Calu3 (cell line): ENCODE measurements at places on chromosomes 16 and 17.
A peak's percentile ranks its signal among the peaks of the same experiment; 100 is the strongest.

DNA sequence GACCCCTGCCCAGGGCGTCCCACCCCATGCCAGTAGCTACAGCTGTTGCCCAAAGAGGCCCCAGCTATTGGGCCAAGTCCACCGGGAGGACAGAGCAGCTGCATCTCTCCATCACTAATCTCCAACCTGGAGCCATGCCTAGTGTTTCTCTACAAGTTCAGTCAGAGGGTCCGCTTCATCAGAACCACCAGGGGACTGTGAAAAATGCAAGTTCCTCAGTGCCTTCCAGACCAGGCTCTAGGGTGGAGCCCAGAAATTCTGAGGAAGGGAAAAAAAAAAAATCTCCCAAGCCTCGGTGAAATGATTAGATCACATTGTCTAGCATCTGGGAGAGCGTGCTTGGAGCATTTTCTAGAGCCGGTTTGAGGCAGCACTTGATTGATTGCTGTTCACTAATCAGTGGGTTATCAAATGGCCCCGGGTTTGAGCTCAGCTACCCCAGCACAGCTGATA is 22.4 kb upstream of the HERPUD1 start:
- no peak for DNase-seq

DNA sequence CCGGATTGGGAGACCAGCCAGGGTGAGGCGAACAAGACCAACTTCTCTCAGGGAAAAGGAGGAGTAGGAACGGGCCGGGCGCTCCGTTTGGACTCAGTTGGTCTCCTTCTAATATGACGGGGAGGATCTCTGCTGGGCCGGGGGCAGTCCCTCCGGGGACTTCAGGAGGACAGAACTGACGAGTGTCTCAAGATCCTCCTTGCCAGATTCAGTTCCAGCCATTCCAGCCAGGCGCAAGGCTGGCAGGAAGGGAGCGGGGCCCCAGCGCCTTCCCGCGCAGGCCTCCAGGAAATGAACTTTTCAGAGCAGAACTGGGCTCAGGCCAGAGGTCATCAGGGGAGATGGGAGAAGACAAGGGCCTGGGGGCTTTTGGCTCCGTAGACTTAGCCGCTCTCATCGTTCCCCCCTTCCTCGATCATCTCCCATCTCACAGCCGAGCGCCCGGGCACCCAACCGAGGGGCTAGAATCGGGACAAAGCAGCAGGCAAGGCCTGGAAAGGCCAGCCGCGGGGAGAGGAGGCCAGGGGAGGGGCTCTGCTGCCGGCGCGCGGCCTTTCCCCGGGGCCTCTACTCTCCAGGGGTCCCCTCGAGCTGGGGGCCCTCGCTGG is 1.6 kb downstream of the ZNF423 start:
- DNase-seq: no peak

DNA sequence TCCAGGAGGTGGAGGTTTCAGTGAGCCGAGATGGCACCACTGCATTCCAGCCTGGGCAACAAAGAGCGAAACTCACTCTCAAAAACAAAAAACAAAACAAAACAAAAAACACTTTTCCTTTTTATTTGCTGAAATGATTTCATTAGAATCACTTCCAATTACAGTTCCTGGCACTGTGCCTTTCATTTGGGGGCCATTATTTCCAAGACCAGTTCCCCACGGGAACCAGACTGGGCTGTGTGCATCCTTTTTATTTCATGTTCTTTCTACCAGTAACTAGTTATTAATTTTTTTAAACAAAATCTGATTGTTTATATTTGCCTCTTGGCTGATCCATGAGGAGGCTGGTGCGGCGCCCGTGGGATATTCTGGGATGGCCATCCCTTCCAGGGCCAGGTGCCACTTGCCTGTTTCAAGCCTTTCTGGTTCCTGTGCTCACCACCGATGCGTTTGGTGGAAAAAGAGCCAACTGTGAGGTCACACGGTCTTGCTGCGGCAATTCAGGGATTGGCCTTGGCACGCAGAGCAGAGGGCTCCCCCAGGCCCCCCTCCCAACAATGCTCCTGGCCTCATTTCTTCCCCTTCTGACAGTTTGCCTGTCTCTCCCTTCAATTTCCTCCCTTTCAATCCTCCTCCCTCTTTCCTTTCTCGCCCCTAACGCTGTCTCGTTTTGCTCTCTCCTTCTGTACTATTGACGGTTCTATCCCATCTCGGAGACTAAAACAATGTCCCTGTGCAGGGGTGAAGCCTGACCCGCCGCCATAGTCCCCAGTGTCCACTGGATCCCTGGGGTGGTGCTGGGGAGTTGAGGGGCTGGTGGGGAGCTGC is 13.4 kb downstream of the UBALD1 start:
- DNase-seq: no peak

DNA sequence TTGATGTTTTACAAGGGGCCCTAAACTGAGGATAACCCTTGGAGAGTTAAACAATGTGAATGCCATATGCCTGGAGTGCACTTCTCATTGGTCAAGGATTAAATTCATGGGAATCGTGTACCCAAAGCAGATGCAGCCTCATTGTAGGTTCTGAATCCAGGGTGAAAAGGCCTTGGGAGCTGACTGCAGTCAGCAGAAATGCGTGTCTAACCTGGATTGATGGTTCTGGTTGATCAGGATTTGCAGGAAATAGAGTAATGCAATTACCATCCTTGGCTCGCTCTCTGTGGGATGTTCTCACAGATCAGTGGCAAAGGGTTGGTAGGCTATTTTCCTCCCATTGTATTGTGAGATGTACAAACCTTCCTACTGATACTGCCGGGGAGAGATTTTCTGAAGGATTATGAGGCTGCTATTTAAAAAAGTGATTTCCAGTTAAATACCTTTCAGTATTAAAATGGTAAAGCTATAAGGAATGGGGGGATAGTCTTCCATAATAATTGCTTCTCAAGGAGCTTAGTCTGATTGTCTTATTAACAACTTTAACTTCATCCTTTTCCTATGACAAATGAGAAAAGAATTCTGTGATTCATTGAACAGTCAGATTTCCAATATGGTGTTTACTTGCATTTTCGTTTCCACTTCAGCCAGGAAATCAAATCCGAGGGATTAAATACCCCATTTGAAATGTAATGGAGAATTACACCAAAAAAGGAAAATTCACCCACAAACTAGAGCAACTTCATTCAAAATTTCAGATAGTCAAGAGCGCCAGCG is 1028.1 kb upstream of the EEF2KMT start:
- DNase-seq: no peak

DNA sequence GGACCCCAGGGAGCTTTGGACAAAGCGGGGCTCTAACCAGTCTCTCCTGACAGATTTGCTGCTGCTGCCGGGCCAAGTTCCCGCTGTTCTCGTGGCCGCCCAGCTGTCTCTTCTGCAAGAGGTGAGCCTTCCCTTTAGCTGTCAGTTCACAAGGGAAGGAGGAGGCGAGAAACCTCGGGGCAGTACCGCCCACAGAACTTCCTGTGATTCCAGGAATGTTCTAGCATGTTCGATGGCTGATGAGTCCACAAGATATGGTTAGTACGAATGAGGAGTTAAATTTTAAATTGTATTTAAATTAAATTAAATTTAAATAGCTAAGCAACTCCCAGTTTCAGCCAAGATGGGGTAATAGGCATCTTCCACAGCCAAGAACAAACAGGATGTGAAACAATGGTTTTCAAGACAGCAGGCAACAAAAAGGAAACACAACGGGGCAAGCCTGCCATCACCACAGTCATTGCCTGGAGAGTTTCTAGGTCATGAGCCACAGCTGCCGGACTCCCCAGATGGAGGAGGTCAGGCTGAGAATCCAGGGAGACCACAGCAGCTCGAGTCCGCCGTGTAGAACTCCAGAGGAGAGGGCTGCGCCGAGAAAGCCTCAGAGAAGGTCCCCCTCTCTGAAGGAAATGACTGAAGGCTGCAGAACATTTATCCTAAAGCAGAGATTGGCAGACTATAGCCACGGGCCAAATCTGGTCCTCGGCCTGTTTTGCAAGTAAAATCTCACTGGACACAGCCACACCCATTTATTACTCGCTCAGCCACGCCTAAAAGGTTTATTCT is 9.5 kb upstream of the TCF25 start:
- no peak for DNase-seq

GRCh38 chr17:18093616-18094408 is 6.1 kb downstream of the DRG2 start:
- DNase-seq: no peak

- no peak for DNase-seq
Measured at GRCh38 chr17:67712375-67712774, 5.4 kb upstream of the NOL11 start.

DNA sequence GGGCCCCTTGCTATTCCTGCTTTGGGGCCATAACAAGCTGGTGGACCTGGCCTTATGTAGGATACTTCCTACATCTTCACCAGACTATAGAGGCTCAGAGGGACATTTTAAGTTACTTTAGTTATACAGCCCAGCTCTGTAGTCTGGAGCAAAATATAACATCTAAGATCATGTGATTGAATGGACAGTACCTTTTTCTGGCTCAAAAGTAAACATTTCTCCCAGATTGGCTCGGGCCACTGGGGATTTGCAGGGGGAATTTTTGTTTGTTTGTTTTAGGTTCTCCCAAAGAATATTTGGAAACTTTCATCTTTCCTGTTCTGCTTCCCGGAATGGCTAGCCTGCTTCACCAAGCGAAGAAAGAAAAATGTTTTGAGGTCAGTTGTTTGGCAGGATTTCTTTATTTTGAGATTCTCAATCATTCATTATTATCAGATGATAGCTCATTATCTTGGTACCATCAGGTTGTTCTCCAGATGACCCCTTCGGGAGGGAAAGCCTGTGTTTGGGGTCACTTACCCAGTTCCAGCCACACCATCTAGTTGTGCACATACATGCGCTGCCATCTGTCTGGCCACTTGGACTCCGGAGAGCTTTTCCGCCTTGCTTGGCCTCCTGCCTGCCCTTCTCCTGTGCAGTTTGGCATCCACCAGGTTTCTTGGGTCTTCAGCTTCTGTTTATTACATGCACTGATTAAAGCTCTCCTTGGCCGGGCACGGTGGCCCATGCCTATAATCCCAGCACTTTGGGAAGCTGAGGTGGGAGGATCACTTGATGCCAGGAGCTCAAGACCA is 17.2 kb downstream of the IQCK start:
- DNase-seq: no peak

DNA sequence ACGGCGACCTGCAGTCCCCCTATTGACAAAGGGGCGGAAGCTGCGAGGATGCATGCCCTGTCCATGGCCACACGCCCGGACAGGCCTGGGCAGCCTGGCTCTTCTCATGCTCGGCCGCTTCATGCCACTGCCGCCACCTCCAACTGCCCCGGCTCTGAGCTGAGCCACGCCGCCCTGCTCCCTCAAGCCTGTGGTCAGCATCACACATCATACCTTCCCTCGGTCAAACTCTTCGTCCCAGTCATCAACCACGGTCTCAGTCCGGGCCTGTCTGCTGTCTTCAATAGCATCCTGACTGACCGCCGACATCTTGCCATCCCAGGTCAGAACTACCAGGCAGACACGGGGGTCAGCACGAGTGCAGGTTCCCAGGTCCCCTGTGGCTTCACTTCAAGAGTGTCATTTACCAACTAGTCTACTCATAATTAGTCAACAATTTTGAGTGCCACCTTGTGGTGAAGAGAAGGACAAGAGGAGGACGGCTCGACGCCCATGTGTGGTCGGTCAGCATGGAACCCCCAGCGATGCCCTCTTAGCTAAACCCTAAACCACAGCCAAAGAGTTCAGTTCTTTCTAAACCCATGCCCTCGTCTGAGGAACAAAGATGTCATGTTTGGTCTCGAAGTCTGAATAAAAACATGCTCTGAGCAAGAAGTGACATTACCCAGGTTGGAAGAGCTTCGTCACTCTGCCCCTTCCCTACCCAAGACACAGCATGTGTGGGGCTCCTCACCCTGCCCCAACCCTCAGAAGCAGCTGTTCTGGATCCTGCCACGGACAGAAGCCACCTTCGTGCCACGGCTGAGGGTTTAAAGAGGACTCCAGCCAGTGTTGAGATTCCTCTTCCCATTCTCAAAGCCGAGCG is 16.9 kb upstream of the CYTH1 start:
- no peak for DNase-seq

GRCh38 chr16:27237219-27238015 is 31.2 kb downstream of the NSMCE1 start:
- DNase-seq: no peak

DNA sequence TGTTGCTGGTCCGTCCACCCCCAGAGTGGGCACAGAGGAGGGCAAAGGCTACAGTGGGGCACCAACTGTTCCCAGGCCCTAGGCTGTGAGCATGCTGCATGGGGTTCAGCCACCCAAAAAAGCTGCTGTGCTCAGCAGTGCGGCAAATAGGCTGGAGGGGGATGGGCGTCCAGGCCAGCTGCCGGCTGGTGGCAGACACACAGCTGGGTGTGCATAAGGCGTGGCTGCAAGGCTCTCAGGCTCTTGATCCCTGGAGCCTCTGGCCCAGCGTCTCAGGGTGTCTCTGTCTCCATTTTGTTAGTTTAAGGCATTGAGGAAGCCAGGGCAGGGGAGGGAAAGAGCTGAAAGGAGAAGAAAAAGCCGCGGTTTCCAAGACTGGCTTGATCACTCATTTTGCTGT is 8.8 kb downstream of the RPL19 start:
- peak; percentile 73 for DNase-seq

- no peak for DNase-seq
Measured at GRCh38 chr17:2048805-2049204, 6.1 kb upstream of the HIC1 start.

- no peak for DNase-seq
Measured at GRCh38 chr16:50839920-50840729, 98.2 kb downstream of the CYLD start.

DNA sequence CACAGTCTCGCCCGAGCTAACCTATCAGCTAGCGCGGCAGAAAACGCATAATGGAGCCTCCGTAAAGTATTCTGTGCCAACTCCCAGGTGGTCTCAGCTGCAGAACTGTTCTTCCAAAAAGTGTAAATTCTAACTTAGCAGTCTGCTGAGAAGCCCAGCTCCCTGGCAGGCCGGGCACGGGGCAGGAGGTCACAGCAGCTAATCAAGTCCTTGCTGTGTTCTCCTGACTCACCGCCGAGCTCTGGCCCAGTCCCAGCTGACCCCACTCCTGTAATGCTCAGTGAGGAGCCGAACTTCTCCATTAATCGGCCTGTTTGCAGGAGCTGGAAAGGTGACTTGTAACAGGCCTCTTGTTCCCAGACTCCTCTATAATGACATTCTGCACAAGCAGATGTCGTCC is 193.3 kb downstream of the IRX3 start:
- no peak for DNase-seq

- DNase-seq: no peak
Measured at GRCh38 chr17:78105551-78105950, 23.0 kb downstream of the TMC6 start.

DNA sequence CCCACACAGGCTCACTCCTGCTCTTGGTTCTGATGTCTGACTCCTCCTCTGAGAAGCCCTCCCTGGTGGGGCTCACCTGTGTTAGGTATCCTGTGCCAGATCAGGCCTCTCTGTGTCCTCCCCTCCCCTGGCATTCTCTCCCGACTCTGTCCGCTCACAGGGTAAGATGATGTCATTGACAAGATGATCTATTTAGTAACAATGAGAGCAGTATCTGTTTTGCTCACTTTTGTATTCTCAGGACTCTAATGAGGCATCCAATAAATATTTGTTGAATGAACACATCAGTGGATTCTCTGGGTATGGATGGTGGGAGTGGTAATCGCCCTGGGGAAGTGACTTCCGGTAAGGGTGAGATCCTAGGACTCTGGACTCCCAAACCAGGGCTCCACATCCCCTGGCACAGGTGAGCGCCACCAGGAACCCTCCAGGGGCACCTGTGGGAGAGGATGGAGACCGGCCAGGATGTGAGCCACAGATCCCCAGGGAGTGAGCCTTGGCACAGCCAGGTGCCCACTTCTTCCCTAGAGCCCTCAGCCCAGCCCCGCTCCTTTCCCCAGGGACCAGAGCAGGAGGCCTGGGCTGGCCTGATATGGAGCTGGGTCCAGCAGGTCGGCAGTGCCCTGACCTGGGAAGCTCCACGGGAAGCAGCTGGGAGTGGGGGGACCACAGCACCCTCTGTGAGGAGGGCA is 5.4 kb upstream of the HAP1 start:
- peak; percentile 29 for DNase-seq
